NCI-H446 treated with DMSO at 0.1 percent for 48 hours (cell line): ENCODE measurements at places on chromosomes 6 and 20.
A peak's percentile ranks its signal among the peaks of the same experiment; 100 is the strongest.

DNA sequence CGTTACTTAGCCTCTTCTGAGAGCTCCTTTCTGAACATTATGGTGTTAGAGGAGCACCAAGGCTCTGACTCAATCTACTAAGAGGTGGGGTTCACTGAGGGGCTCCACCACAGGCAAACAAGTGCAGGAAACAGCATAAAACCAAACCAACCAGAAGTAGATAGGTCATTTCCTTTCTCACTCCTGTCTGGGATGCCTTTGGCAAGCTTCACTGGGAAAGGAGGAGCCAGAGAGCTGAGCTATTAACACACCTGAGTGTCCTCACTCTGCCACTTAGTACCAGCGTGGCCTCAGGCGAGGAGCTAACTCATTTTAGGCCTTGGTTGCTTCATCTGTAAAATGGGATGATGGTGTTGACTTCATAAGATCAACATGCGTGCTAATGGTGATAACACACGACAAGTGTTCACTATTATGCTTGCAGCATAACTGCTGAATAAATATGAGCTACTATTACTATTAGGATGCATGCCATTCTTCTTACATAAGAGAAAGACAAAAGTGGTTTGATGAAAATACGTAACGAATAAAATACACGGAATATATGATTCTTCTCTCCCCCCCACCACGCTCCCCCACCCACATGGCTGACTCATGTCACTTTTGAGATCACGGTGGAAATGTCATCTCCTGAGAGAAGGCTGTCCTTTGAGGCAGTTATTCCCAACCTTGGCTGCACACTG lies 185.4 kb downstream of the BCAS1 start:
- no peak for DNase-seq

DNA sequence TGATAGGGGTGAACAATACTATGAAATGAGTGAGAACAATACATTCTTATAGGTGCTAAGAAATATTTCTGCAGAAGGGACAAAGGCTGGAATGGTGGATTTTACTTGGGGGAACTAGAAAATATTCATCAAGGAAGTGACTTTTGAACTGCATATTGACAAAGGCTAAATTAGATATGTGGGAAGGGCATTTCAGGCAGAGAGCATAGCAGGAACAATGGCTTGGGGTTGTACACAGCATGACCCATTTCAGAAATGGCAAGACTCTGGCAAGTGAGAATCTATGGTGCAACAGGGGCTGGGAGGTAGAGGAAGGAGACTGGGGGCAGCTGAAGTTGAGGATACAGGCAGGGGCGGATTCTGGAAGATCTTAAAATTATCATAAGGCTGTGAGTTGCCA lies 46.7 kb upstream of the KIF16B start:
- no peak for DNase-seq

- peak; percentile 7 for DNase-seq
Observed at GRCh38 chr20:32521780-32522525, 63.2 kb downstream of the NOL4L start.

DNA sequence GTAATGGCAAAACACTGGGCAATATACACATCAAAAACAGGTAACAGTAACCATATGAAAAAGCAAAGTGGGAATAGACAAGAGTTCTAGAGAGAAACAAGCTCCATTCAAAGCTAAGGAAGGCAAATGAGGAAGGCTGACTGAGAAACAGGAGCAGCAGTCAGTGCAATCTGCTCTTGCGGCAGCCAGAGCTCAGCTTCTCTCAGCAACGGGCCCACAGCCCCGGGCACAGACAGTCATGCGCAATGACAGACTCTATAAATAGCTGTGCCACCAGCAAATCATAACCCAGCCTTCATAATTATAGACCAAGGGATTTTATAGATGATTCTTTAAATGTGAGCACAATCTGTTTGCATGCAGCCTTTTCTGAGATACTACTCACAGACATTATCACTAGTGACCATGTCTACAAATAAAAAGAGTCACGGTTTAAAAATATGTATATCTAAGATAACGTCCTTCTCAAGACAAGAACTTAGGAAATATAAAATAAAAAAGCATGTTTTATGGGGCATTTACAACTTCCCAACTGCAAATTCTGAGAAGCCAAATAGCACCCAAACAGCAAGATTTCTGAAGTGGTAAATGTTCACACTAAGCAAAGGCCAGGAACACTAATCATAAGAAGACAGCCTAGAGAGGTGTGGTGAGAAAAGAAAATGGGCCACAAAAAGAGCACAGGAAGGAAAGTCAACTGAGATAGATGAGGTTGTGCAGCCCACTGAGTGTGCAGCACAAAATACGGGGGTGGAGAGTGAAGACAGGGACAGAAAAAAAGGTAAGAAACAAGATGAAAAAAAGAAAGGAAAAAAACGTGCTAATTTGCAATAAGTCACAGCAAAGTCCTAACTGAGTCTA lies 39.9 kb upstream of the BEND6 start:
- peak; percentile 90 for DNase-seq

- DNase-seq, result no peak
Observed at GRCh38 chr6:150006961-150007464, 18.3 kb downstream of the RAET1L start.

DNA sequence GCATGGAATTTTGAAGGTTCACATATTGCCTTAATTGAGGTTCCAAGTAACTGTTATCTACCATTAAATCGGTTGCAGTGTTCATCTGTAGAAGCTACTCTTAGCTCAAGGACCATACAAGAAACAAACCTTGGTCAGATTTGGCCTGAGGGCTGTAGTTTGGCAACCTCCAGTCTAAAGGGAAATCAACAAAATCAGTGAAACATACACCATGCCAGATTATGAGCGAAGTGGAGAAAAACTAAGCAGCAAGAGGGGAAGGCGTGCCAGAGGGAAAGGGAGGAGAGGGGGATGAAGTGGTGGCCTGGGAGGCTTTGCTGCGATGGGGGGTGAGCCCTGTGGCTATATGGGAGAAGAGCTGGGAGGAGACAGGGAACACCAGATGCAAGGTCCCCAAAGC lies 8.8 kb upstream of the SNAI1 start:
- DNase-seq, result no peak

- DNase-seq, result no peak
Observed at GRCh38 chr20:60695226-60696000, 556.6 kb upstream of the CDH4 start.

DNA sequence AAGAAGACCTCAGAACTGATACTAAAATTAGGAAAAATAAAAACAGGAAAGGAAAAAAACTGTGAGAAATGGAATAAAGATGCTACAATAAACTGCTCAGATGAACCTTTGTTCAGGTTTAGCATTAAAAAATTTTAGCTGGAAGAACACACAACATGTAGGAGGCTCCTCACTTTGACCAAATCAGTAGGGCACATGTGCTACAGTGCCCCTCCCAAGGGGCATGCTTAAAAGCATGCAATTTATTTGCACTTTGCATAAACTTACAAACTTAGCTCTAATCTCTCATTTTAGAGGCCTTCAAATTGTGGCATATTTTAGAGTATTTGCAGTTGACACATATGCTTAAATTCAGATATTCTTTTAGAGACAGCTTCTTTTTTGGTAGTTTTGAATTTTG lies 570.2 kb downstream of the UTRN start:
- no peak for DNase-seq
